CD4-positive, CD25-positive, alpha-beta regulatory T cell (primary cell): ENCODE measurements at places on chromosomes 7 and 10. TPM values are rescaled to one million over a fixed set of nuclear protein-coding genes. Genes with fewer than 3 reads are reported as not detected.

TSPAN33 gene
- total RNA-seq, result 4.5 TPM

KIFBP gene
- total RNA-seq, result 5.1 TPM

- H3K4me1 ChIP-seq, result no peaks in the 10 kb centered on the region
- H3K27me3 ChIP-seq, result peaks cover 2% of the 10 kb centered on the region
- no peak for DNase-seq
- no peak overlapping the region for H3K27ac ChIP-seq
These were observed 18.9 kb downstream of the INSIG1 start for GRCh38 chr7:155316427-155317113.

DNA sequence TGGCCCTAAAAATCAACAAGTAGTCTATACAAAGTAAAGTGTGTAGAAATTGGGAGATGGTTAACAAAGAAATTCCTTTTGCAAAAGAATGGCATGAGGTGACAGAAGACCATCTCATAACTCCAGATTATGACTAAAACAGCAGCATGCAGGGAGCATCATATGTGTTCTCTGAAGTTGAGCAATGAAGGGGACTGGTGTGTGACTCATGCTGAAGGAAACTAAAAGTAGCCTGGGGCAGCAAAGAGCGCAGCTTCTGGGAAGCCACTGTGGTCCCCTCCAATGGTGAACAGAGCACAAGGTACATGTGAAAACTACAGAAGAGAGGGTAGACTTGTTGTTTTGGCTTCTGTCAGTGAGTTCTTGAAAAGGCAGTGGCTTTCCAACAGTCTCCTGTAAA, 133.4 kb downstream of the MACC1 start:
- no peaks in the 10 kb centered on the region for H3K4me1 ChIP-seq
- no peak overlapping the region for H3K27ac ChIP-seq
- H3K27me3 ChIP-seq, result no peaks in the 10 kb centered on the region
- H3K4me3 ChIP-seq, result no peak overlapping the region
- H3K36me3 ChIP-seq, result no peaks in the 10 kb centered on the region

- no peaks in the 10 kb centered on the region for H3K27me3 ChIP-seq
- H3K4me3 ChIP-seq, result no peak overlapping the region
- H3K4me1 ChIP-seq, result no peaks in the 10 kb centered on the region
- no peak overlapping the region for H3K27ac ChIP-seq
These were observed 40.4 kb downstream of the SCIN start for GRCh38 chr7:12610899-12611298.

- H3K27ac ChIP-seq, result no peak overlapping the region
- no peaks in the 10 kb centered on the region for H3K27me3 ChIP-seq
- no peaks in the 10 kb centered on the region for H3K4me1 ChIP-seq
These were observed 44.5 kb downstream of the ICA1 start for GRCh38 chr7:8217200-8218068.

GRCh38 chr10:67077376-67077775, 151.5 kb downstream of the LRRTM3 start:
- no peak for DNase-seq
- H3K36me3 ChIP-seq, result no peaks in the 10 kb centered on the region
- H3K27me3 ChIP-seq, result no peaks in the 10 kb centered on the region
- H3K4me1 ChIP-seq, result no peaks in the 10 kb centered on the region

GTPBP10 gene
- 27.2 TPM for total RNA-seq

SLC26A3 gene
- not detected for total RNA-seq

DNA sequence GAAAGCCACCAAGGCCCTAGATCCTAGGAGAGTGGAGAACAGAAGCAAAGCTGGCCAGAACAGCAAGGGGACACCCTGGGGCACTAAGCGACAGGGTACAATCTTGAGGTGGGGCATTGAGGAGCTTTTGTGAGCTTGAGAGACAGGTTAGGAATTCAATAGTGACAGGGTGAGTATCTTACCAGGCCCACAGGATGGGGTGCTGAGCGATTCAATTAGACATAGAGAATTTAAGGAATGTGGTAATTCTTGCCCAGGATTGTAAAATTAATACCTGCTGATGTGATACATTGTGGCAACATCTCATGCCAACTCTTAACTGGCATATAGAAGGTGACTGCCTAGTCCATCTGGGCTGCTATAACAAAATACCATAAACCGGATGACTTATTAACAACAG, 14.0 kb downstream of the RBP3 start:
- no peak for DNase-seq
- H3K36me3 ChIP-seq, result no peaks in the 10 kb centered on the region
- H3K4me1 ChIP-seq, result no peaks in the 10 kb centered on the region
- no peak overlapping the region for H3K4me3 ChIP-seq

MYH16 gene
- not detected for total RNA-seq

GRCh38 chr10:26879744-26880143, 19.0 kb upstream of the ABI1 start:
- H3K36me3 ChIP-seq, result no peaks in the 10 kb centered on the region
- peaks cover 10% of the 10 kb centered on the region for H3K27me3 ChIP-seq
- H3K4me3 ChIP-seq, result no peak overlapping the region
- H3K4me1 ChIP-seq, result no peaks in the 10 kb centered on the region
- no peak for DNase-seq
- no peak overlapping the region for H3K27ac ChIP-seq

TAS2R41 gene
- total RNA-seq, result 0.59 TPM

GRCh38 chr7:101442426-101443070, 79.9 kb downstream of the COL26A1 start:
- H3K4me3 ChIP-seq, result no peak overlapping the region
- H3K4me1 ChIP-seq, result no peaks in the 10 kb centered on the region
- no peaks in the 10 kb centered on the region for H3K27me3 ChIP-seq
- H3K27ac ChIP-seq, result no peak overlapping the region
- no peaks in the 10 kb centered on the region for H3K36me3 ChIP-seq

GRCh38 chr7:155836216-155837125, 24.2 kb upstream of the SHH start:
- no peak overlapping the region for H3K27ac ChIP-seq
- H3K36me3 ChIP-seq, result no peaks in the 10 kb centered on the region
- no peak overlapping the region for H3K4me3 ChIP-seq
- no peaks in the 10 kb centered on the region for H3K4me1 ChIP-seq
- DNase-seq, result no peak

DNA sequence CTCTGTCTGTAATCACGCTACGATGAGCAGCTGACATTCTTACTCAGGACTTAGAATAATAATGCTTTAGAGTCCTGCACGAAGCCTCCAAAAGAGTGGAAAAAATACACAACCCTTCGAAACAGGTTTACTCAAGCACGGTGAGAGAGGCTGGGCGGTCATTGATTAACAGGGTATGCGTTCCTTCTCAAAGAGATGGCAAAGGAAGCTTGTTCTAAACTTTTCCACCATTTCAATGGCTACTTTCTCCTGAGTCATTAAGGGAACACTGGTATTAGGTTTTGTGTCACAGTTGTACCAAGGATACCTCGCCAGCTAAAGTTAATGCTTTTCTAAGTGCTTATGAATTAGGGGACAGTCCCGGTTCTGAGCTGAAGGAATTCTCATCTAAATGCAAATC, 141.9 kb upstream of the RHEB start:
- H3K4me1 ChIP-seq, result no peaks in the 10 kb centered on the region
- no peak overlapping the region for H3K4me3 ChIP-seq
- H3K27ac ChIP-seq, result no peak overlapping the region
- H3K36me3 ChIP-seq, result no peaks in the 10 kb centered on the region

- H3K27me3 ChIP-seq, result peaks cover 5% of the 10 kb centered on the region
- H3K36me3 ChIP-seq, result no peaks in the 10 kb centered on the region
- H3K4me1 ChIP-seq, result no peaks in the 10 kb centered on the region
These were observed 41.1 kb upstream of the FAM204A start for GRCh38 chr10:118383063-118383689.

- no peaks in the 10 kb centered on the region for H3K36me3 ChIP-seq
- no peaks in the 10 kb centered on the region for H3K4me1 ChIP-seq
- no peak overlapping the region for H3K27ac ChIP-seq
These were observed 81.0 kb downstream of the CPED1 start for GRCh38 chr7:121069346-121070100.

DNA sequence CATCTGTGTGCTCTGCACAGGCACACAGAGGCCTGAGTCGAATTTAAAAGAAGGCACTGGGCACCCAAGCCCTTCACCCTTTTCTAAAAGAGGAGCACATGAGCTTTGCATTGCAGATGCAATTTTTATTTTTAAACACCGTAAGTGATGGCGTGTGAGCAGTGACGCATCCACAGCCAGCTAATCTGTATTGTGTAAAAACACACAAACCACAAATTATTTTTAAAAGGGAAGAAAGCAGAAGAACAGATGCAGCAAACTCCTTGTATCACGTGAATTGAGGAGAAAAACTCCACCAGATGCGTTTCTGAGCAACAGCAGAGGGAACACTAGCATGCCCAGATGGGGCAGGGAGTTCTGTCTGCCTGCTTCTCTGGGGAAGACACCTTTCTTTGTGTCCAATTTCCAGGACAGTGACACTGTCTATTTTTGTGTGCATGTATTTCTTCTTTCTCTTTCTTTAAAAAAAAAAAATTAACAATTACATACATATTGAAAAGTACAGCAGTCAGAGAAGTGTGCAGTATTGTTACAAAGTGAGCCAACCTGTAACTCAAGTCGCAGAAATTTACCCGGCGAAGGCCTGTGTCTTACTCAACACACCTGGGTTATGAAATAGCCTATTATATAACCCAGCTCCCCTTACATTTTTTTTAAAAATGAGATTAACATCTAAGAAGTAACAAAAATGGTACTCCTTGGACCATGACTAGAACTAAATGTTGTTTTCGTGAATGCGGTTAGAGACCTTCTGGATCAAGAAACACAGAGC, 39.2 kb downstream of the EEPD1 start:
- no peak for DNase-seq
- no peak overlapping the region for H3K27ac ChIP-seq
- no peaks in the 10 kb centered on the region for H3K27me3 ChIP-seq
- H3K4me1 ChIP-seq, result no peaks in the 10 kb centered on the region
- H3K36me3 ChIP-seq, result no peaks in the 10 kb centered on the region

DNA sequence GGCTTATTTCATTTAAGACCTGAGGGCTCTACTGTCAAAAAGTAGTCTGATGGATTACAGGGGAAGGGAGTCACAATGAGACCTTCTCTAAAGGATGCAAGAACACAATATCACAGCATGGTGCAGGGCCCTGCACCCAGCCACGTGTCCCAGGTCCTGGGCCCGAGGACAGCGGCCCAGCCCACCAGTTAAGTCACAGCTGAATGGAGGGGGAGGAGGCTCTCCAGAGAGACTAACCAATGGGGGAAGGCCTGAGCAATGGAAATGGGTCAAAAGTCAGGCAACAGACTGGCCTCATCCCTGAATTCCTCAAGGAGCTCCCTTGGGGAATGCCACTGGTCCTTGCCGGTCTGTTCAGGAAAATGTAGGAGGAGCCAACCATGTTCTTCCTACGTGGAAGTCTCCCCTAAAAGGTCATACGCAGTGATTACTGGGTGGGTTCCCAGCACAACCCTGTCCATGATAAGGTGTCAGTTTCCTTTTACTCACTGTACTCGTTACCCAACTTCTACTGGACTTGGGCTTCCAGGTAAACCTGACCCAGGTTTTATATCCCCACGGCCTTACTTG, 28.3 kb downstream of the CCDC3 start:
- H3K4me3 ChIP-seq, result no peak overlapping the region
- no peaks in the 10 kb centered on the region for H3K36me3 ChIP-seq
- no peak for DNase-seq
- no peaks in the 10 kb centered on the region for H3K4me1 ChIP-seq

ACSM6 gene
- total RNA-seq, result not detected

GRCh38 chr7:83065714-83066113, 97.0 kb downstream of the PCLO start:
- no peaks in the 10 kb centered on the region for H3K4me1 ChIP-seq
- H3K36me3 ChIP-seq, result no peaks in the 10 kb centered on the region
